ENCODE measurements at places on chromosomes 3 and 15.

DNA sequence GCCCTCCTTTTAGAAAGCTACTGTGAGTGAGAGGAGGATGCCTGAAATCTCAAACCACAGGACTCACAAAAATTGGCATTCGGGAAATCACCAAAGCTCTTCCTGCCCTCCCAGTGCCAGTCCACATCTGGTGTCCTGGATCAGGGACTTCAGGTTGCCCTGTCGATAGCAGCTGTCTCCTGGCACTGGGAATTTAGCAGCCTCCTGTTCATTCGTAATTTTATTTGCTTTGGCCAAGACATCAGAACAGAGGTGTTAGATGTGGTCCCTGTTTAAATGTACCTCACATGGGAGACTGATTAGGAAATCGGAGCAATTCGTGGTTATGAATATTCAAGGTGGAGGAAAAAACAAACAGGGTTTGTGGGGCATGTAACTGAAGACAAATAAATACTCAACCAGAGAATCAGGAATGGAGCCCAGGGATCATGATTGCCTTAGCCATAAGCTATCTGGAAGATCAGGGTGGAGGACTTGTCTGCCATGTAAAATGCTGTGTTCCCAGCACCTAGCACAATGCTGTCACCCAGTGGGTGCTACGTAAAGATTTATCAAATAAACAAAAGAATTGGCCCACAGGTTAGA is 265.2 kb upstream of the PROK2 start:
- DNase-seq, result no peak

DNA sequence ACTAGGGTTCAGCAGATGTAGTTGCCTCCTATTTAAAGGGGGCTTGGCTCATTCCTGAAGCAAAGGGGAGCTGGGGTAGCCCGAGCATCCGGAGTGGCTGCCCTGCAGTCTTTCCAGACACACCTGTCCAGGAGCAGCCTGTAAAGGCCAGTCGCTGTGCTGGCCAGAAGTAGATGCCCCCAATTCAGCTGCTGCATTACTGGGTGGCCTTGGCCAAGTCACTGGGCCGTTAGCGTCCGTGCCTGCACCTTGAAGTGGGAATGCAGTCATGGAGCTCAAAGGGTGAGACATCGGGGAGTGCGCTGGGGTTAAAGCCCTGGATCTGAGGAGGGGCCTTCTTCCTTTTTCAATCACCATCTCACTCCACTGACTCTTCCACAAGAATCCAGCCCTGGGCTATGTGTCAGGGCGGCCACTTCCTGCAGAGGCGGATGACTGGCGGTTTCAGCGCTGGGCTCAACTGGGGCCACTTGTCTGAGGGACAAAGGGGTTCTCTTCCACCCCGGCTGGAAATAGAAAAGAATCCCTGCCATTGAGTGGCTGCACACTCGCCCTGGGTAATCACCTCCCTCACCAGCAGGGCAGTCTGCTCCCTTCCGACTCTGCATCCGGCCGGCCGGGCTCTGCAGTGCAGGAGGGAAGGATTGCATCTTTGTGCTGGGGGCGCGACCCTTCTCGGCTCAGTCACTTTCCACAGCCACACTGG is 11.8 kb downstream of the ALDH1A3 start:
- DNase-seq, result no peak

GRCh38 chr3:175518459-175518858 is 659.3 kb downstream of the NAALADL2 start:
- DNase-seq, result no peak

DNA sequence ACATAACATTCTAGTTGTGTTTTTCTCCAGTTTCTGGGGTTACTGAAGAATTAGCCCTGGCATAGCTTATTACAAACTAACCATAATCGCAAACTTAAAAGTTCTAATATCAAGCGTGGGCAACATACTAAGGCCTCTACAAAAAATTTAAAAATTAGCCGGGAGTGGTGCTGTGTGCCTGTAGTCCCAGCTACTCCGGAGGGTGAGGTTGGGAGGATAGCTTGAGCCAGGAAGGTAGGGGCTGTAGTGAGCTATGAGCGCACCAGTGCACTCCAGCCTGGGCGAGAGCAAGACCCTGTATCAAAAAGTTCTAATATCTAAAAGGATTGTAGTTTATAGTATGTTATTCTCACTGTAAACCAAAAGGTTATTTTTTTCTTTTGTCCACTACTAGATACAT is 1.1 kb downstream of the OIP5 start:
- DNase-seq, result no peak

GRCh38 chr3:94036909-94037507 is 8.6 kb upstream of the STX19 start:
- DNase-seq, result no peak

- no peak for DNase-seq
Measured at GRCh38 chr3:8443829-8444791, 57.5 kb upstream of the LMCD1 start.

All from stimulated activated CD8-positive, alpha-beta memory T cell treated with anti-CD3 and anti-CD28 coated beads, Interleukin-4, amount 100 ng/mL, for 1 hour (primary cell).